ENCODE measurements at places on chromosomes 4 and X.

DNA sequence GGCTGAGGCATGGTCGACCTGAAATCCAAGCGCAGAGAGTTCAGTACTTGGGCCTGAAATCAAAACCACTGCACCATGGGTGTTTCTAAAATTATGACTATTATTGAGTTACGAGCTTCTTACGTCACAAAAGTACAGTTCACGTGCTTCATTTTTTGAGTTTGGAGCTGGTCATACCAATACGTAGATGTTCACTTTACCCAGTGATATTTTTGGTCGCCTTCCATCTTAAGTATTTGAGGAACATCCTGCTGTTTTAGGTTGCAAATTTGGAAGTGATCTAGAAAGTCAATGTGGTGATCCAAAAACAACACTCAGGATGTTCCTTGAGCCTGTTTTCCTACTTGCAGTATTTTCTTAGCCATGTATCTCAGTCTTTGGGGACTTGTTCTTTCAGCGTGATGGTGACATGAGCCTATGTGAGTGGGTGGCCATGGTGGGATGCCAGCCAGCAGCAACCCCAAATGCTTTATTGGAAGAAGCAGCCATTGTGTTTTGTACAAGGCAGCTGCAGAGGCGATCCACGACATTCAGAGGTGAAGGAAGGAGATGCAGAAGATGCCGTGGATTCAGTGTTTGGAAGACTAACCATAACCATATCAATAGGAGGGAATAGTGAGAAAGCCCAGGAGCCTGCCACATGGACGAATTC is 28.7 kb downstream of the LDB2 start:
- DNase-seq, result no peak

- DNase-seq, result no peak
Measured at GRCh38 chrX:31547816-31548215, 476.0 kb upstream of the FTHL17 start.

- DNase-seq, result no peak
Measured at GRCh38 chr4:79273915-79274314, 51.9 kb downstream of the NAA11 start.

GRCh38 chr4:119118397-119118796 is 17.2 kb upstream of the MYOZ2 start:
- no peak for DNase-seq

DNA sequence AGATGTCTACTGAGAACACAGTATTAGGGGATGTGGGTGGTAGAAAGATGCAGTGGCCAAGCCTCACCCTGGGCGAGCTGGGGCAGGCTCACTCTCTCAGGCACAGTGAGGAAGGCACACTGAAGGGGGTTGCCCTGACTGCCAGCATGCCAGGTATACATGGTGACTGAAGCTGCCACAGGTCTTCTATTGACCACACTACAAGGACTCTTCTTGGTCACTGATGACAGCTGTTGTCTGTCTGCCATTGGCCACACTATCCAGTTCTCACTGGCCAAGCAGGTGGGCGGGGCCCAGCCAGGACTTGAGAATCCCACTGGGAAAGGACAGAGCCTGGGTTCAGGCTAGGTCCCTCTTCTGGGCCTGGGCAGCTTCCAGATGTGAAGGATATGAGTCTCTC is 39.7 kb upstream of the TBC1D14 start:
- DNase-seq, result no peak
